NCI-H524 treated with DMSO at 0.1 percent for 48 hours (cell line): ENCODE measurements at places on chromosomes 6 and 20.
A peak's percentile ranks its signal among the peaks of the same experiment; 100 is the strongest.

DNA sequence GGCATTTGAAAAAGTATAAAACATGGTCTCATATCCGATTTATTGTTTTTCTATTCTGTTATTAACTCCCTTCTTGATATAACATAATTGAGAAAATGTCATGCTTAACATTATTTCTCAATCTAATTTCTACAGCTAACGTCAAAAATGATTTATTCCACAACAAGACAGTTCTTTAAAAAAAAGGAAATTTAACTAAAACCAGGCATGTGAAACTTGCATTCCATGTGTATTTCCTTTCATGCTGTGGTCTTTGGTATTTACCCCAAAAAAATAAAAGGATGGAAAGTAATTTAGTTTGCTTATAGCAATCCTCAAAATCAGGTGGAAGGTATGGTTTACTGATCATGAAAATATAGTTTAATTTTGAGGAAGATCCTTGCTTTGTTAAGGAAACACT lies 142.8 kb downstream of the COL21A1 start:
- no peak for DNase-seq

DNA sequence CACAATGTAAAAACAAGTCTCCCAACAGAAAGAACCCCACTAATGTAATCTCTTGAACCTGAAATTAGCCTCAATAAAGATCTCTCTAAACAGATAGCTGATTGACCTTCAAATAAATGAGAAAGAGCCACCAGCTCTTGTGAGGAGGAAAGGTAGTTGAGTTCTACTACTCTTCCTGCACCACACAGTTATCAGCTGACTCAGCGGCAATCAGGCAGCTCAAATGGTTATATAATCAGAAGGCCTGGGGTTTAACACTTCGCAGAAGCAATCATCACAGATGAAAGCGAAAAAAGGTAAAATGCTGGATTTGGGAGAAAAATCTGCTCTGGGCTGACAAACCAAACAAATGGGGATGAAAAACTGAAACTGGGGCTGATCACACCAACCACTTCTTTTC lies 91.8 kb downstream of the CHD6 start:
- DNase-seq: no peak

DNA sequence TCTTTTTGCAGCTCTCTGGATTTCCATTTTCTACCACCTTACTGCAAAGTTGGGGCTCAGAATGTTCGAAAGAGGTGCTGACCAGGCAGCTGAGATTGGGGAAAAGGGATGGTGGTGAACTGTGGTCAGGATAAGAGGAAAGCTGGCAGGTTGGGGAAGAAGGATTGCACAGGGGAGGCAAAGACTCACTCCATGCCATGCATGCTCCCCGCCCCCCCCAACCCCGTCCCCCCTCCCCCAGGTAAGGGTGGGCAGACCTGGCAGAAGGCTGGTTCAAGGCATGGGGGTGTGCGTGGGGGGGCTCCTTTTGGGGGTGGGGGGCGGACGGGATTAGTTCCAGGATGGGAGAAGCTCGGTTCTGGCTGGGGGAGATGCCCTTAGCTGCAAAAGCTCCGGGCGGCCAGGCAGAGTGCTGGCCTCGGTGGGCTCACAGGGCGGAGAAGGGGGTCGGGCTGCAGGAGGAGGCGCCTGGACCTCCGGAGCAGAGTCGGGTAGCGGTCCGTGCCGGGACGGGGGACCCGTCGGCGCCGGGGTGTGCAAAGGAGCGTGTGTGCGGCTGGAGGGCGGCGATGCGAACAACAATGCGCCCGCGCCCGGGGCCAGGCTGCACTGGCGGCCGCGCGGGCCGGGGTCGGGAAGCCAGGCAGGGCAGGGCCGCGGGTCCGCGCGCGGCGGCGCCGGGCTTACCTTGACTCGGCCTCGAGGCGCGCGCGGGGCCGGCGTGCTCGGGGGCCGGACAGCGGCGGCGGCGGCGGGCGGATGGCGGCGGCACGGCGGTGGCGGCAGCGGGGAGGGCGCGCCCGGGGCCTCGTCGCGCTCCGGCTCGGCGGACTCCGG lies 880 bp downstream of the ADNP start:
- DNase-seq: no peak

- DNase-seq: no peak
Observed at GRCh38 chr20:36865076-36865860, 10.7 kb upstream of the TLDC2 start.

DNA sequence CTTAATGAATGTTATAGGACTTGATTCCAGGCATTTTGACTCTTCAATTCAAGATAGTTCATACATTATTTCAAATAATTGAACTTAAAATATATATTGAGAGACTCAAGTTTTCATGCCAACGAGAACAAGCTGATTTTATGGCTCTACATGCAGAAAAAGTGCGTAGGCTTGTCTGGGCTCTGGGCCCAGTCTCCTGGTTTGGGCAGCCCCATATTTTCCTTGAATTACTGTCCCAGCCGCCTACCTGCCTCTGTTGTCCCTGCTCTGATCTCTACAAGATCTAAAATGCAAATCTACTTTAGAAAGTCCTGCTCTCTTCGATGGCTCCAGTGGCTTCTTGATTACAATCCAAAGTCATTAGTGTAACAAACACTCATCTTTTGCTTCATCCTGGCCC lies 537.4 kb upstream of the CHD6 start:
- DNase-seq: no peak

DNA sequence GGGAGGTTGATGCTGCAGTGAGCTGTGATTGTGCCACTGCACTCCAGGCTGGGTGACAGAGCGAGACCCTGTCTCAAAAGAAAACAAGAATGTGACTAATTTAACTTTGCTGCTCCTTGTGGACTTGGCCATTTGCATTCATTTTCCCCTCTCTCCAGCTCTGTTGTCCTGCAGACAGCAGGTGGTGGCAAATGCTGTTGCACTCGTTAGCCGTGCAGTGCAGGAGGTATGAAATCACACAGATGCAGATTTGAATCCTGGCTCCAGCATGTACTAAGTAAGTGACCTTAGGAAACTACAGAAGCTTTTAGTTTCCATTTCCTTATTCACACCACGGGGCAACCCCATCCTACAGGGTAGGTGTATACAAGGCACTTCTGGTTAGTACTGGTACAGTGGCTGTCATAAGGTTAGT lies 9.6 kb upstream of the BEND3 start:
- DNase-seq: no peak

DNA sequence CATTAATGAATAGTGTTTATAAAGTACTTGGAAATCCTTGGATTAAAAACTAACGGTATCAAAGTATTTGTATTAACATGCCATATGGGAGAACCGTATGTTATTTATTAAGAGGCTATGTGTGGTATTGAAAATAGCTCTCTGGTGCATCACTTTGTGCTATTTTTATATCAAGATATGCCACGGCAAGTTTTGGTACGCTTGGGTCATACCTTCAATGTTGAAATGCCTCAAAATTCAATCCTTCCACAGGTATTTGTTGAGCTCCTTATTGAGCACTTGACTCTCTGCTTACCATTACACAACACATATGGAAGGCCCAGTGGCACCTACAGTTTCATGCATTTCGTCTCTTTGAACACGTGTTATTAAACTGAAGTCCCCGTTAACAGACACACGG lies 647.9 kb downstream of the KIF16B start:
- DNase-seq: peak; percentile 73

GRCh38 chr6:145733207-145733606 lies 2.1 kb downstream of the EPM2A start:
- no peak for DNase-seq

DNA sequence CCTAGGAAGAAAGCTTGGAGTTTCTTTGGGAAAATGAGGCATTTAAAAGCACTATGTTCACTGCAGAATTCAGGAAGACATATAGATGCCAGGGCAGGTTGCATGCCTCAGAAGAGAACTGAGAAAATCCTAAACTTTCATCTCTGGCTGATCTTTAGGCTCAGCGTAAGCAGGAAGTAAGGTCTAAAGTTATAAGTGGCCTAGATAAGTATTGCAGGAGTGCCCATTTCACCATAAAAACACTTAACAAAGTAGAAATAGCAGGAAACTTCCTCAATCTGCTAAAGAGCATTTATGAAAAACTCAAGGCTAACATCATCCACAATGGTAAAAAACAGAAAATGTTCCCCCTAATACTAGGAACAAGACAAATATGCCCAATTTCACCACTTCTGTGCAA lies 320.3 kb downstream of the BMP2 start:
- no peak for DNase-seq

GRCh38 chr6:86502497-86502896 lies 434.8 kb upstream of the HTR1E start:
- no peak for DNase-seq

DNA sequence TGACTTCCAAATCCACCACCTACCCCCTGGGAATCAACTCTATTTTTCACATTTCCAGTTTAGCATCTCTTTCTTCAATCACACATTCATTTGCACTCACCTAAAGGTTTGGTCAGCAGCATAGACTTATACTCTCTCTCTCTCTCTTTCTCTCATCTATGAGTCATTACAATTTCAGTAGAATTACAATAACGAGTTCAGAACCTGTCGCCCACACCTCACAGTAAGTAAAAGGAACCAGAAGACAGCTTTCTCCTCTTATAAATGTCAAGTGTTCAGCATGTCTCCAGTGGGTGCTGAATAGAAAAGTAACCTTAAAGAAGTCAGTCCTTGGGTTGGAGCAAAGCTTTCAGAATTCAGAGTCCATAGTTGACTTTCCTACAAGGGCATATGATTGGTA lies 1.1 kb upstream of the PHACTR1 start:
- no peak for DNase-seq

DNA sequence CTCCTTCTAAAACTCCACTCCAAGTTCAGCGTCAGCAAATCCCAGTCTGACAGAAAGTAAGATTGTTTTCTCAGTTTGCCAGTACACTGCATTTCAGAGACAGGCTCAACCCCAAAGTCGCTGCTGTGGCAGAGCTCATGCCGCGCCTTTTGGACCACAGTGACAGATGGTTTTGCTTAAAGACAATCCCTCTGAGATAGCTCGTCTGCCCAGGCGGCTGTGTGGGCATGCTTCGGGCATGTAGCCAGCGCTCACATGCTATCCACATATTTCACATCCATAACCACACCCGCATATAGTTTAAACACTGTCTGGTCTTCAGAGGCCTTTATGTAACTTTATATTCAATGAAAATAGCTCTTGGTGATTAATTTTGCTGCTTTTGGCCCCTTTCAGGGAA lies 14.7 kb upstream of the PXDC1 start:
- DNase-seq: peak; percentile 58

GRCh38 chr6:163793011-163793983 lies 378.8 kb downstream of the QKI start:
- DNase-seq: no peak

DNA sequence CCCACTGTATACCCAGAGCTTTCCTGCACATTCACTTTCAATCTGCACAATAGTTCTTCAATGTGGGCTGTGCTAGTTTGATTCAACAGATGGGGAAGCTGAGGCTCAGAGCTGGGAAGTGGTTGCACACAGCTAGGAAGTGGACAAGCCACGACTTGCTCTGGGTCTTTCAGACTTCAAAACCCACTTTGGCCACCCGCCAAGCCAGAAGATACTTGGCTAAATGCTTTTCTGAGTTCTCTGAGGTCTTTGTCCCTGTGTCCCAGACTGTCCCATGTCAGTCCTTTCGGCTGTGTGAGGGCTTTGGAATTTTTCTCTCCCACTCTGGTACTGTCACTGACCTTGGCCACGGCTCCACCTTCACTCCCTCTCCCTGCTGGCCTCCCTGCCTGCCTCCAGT lies 10.6 kb downstream of the PDYN start:
- DNase-seq: no peak
